Hindlimb muscle (tissue), 1 donor: ENCODE measurements at places on chromosomes 4 and X. TPM values are rescaled to one million over a fixed set of nuclear protein-coding genes. Genes with fewer than 3 reads are reported as not detected.

DNA sequence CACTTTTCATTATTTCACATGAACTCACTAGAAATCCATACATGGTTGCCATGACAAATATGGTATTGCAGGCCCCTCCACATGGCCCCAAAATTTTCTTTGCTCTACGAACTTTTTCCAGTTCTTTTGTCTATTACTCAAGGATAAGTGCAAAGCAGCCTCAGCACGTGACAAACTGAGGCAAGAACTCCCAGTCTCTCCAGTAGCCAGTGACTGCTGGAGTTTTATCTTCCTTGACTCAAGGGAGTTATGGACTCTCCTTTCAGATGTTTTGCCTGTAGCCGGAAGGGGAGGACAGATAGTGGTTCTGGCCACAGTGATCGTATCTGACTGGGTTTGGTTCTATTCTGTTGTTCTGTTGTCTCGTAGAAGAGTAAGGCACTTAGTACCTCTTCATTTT lies 105.5 kb downstream of the ARHGAP24 start:
- DNase-seq = no peak

Gene SATL1
- polyA plus RNA-seq = 0.43 TPM

Gene XIAP
- 36.4 TPM for polyA plus RNA-seq

Gene P2RY4
- polyA plus RNA-seq = 0.25 TPM

DNA sequence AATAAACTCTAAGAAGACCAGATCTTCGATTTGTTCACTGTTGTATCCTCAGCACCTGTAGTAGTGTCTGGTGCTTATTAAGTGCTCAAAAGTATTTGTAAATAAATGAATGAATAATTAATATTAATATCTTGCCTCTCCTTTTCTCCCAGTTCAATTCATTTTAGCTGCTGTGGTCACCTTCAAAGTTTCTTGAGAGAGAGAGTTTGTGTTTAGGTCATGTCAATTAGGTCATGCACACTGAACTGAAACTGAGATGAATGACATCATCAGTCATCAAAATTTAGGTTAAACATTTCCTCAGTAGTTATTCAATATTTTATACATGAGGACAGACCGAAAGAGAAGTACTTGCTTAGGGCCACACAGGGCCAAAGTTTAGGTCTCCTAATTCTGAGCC lies 73.5 kb downstream of the ANXA3 start:
- DNase-seq = no peak

GRCh38 chrX:101745046-101745445 lies 85.4 kb upstream of the ARMCX2 start:
- DNase-seq = no peak

DNA sequence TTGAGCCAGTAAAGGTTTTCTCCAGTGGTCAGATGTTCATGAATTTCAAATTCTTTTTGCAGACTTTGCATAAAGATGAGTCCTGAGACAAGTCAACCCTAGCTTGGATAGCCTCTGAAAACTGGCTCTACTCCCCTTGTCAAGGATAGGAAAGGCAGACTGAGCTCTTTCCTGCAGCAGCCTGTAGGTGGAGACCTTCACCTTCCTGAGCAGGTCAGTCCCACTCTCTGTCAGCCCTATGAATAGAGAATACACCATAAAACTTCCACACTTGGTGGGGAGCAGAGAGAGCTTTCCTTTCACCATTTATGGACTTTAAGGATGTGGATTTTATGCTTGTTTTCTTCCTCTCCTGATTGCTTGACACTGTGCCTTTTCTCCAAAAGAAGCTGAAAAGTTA lies 41.9 kb downstream of the PCDH19 start:
- no peak for DNase-seq

- DNase-seq = no peak
Measured at GRCh38 chr4:96459105-96459504, 619.2 kb downstream of the PDHA2 start.

Gene USP51
- polyA plus RNA-seq = 3.5 TPM

Gene NKX1-1
- polyA plus RNA-seq = not detected
